ENCODE measurements at places on chromosomes 3 and 15.

- DNase-seq = peak; percentile 26
These were observed 1009.8 kb downstream of the TUSC7 start for GRCh38 chr3:117719316-117719926.

- no peak for DNase-seq
These were observed 2.8 kb upstream of the CCDC80 start for GRCh38 chr3:112643621-112644240.

DNA sequence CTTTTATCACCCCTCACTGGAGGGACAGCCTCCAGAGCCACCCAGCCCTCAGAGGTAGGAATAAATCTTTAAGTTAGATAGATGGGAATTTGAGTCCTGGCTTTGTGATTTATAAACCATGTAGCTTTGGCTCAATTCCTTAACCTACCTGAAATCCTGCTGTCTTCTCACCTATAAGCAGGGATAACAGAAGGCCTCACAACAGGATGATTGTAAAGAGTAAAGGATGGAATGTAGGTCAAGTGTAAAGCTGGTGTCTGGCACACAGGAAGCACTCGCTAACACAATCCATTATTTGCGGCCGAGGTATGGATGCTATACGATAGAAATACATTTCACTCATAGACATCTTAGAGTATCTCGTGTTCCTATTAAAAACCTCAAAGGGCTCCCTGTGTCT lies 162.9 kb upstream of the LRTM1 start:
- no peak for DNase-seq

GRCh38 chr15:60509470-60509869 lies 30.5 kb upstream of the ICE2 start:
- DNase-seq = no peak

- no peak for DNase-seq
These were observed 35.0 kb upstream of the ARID3B start for GRCh38 chr15:74505837-74506514.

DNA sequence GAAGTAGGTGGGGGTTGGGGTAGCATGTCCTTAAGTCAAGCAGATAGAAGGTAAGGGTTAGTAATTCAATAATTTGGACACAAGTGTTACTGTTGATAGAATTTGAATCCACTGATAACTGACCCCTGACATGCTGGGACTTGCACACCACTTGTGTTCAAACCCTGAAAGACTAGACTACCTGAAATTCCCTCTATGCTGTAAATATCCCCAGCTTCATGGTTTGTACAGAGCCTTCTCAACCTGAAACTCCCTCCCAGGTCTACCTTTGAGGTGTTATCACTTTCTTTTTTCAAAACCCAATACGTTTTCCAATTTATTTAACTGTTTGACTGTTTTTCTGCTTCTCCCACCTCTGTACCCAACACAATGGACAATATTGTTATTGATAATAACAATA lies 459.6 kb downstream of the NLGN1 start:
- DNase-seq = no peak

DNA sequence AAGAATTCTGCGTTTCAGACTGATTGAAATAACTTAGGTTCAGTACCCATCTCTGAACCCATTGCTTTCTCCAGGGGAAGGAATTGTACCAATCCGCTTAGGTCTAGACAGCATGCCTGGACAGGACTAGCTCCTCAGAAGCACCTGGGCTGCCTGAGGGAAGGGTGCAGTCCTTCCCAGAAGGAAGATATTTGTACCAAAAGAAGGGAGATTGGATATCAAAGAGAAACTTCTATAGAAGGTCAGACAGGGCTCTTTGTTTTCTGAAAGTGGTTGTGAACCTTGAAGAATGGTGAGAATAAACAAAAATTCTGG lies 133.8 kb upstream of the LRTM1 start:
- DNase-seq = no peak

GRCh38 chr3:126412841-126413692 lies 18.4 kb downstream of the CFAP100 start:
- DNase-seq = no peak

DNA sequence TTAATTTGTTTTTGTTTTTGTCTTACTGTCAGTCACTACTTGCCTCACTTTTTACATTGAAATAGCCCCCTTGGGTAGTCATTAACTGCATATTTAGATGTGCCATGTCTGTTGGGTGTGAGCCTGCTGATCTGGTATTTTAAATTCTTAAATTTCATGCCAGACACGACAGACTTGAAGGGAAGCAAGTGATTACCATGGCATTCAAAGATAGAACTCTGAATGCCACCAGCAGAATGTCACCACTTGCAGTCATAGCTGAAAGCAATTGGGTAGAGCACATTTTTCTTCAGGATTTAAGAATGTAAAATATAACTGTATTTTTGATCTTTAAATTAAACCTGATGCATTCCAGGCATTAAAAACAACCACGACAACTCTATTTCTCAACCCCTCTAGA lies 396.5 kb upstream of the ATP10A start:
- DNase-seq = no peak

DNA sequence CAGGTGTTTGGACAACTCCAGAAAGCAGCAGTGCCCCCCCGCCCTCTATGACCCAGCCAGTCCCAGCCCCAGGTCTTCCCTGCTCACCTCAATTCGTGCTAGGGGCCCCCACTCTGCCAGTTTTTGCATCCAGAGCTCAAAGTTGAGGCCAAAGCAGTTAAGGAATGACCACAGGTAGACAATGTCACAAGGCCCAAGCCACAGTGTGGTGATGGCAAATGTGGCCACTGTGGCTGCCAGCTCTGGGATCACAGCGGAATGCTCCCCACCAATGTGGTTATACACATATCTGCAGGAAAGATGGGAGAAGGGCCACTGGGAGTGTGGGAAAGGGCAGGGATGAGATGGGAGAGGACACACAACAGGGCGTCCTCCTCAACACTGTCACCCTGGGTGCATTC lies 8.2 kb downstream of the KLHL40 start:
- DNase-seq = peak; percentile 5

DNA sequence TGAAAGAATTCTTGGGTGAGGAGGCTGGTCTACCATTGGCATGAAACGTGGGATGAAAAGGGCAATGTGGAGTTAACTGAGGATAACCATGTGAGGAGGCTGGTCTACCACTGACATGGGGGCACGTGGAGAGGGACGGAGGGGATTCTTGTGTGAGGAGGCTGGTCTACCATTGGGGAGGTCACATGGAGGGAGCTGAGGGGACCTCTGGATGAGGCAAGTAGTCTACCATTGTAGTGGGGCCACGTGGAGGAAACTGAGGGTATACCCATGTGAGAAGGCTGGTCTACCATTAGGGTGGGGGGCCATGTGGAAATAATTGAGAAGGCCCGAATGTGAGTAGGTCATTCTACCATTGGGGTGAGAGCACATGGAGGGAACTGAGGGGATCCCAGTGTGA lies 154.1 kb downstream of the FBLN2 start:
- no peak for DNase-seq

- no peak for DNase-seq
These were observed 73.5 kb downstream of the TRAK1 start for GRCh38 chr3:42164656-42165055.

GRCh38 chr3:160464321-160464720 lies 14.7 kb upstream of the TRIM59 start:
- DNase-seq = peak; percentile 61

DNA sequence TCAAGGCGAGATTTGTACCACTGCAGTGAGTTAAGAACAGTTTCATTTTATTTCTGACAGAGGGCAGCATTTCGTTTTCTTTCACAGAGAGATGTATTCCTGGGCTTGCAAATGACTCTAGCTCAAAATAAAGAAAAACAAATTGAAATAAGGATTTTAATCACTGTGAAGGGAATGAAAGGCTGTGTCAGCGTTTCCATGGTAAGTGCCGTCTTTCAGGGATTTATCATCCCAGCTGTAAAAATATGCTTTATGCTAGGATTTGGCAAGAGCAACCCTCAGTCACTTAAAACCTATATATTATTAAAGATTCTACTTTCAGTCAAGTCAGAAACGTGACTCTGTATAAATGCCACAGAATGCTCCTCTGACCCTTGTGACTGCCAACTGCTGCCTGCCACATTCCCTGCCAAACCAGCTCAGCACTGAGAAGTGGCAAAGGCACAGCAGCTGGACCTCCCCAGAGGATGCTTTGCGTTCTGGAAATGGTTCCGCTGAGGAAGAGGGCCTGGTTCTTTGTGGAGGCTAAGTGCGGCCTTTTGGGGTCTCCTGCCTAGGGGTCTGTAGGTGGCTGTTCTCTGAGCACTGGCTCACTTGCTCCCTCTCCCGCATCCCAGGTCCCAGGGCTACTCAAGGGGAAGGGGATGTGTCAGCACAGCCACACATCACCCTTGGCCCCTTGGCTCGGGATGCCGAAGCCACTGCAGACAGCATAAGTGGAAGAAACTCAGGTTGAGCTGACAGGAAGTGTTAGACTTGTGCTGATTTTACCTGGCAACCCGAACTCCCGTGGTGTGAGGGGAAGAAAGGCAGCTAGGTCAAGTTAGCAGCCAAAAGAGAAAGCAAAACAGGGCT lies 56.6 kb upstream of the POMGNT2 start:
- no peak for DNase-seq

- no peak for DNase-seq
These were observed 77.8 kb downstream of the NBEAL2 start for GRCh38 chr3:47057212-47057671.

GRCh38 chr3:64621726-64622395 lies 65.9 kb downstream of the ADAMTS9 start:
- DNase-seq = no peak

GRCh38 chr3:194382196-194382891 lies 12.8 kb upstream of the LRRC15 start:
- no peak for DNase-seq

GRCh38 chr3:217099-217813 lies 20.7 kb downstream of the CHL1 start:
- no peak for DNase-seq

GRCh38 chr3:169227911-169228310 lies 435.6 kb downstream of the MECOM start:
- no peak for DNase-seq

DNA sequence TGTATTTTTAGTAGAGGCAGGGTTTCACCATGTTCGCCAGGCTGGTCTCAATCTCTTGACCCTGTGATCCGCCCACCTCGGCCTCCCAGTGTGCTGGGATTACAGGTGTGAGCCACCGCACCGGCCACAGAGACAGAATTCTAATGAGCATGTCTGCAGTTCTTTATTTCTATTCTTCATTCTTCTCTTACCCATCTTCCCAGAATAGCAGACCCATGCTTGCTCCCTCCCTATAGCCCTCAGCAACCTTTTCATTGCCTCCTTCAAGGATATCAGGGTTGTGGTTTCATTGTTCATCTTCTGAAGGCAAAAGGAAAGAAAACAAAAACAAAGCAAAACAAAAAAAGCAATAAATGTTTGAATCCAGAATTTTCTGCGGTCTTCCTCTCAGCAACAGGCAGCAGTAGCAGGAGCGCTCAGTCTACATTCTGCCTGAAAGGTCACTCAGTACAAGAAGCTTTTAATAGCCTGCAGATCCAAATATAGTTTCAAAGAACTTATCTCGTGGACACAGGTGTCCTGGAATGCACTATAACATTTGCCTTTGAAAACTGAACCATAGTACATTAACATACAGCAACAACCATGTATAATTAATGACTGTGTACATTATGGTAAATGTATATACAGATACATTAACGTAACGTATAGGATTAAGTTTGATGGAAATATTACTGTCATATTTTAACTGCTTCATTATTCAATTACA lies at the start of gene SMCO1:
TSS of gene SMCO1 (minus strand) at position 434 of the 709 bp plus-strand sequence. CDS start at position 297, 137 bp downstream.
- DNase-seq = no peak

DNA sequence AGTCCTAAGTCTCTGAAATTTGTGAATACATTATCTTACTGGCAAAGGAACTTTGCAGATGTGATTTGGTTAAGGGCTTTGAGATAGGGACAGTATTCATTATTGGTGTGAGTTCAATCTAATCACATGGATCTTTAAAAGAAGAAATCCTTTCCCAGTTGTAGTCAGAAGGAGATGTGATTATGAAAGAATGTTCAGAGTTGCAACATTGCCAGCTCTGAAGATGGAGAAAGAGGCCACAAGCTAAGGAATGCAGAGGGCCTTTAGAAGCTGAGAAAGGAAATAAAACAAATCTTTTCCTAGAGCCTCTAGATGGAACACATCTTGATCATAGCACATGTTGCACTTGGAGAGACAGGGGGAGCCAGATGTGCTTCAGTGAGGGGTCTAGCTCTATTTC lies 27.7 kb upstream of the SIAH2 start:
- no peak for DNase-seq

DNA sequence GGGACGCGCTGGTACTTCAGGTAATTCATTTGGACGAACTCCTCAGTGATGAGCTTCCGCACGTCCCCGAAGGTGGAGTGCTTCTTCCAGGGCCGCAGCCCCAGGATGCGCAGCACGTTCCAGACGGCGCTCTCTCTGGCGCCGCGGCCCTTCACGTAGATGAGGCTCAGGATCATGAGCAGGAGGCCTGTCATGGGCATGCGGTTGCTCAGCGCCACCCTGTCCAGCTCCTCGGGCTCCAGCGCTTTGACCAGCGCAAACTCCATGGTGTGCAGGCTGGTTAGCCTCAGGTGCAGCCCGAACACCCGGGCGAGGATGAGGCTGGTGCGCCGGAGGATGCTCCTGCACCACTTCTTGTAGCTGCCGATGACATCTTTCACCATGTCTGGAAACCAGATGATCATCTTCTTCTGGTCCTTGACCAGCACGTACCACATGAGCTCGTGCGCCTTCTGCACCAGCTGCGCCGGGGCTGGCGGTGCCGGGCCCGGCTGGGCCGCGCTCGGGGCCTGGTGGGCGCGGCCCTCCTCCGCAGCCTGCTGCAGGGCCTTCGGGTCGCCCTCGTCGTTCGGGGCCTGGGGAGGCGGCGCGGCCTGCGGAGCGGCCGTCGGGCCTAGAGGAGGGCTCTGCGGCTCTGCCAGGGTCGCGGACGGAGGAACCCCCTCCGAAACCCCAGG lies 501 bp downstream of the NDN start:
- no peak for DNase-seq

DNA sequence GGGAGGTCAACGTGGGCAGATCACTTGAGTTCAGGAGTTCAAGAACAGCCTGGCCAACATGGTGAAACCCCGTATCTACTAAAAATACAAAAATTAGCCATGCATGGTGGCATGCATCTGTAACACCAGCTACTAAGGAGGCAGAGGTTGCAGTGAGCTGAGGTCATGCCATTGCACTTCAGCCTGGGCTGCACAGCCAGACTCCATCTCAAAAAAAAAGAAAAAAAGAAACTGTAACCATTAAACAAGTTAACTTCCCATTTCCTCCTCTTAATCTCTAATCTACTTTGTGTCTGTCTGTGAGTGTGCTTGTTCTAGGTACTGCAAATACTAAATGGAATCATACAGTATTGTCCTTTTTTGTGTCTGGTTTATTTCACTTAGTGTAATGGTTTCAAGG lies 2.7 kb downstream of the RBM6 start:
- no peak for DNase-seq
